Thoracic aorta (tissue), 2 donors: ENCODE measurements at places on chromosomes 1 and 21.

- no peak for DNase-seq
Measured at GRCh38 chr1:145992958-145993617, 3.3 kb downstream of the TXNIP start.

DNA sequence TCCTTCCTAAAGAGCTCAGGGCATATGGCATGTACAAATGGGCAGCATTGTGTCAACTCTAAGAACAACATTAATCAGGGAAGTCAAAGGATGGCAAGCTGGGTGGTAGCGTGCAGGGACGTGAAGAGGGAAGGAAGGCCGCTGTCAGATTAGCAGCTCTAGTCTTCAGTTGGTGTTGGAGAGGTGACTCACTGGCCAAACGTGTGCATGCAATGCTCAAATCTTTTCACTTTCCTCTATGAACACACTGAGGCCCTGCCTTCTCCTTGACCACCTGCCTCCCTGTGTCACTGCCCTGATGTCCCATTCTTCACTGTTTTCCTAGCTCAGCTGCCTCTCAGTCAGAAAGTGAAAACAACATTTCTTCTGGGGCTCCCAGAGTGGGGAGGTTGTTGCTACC, 5.9 kb upstream of the PIGR start:
- DNase-seq = no peak

DNA sequence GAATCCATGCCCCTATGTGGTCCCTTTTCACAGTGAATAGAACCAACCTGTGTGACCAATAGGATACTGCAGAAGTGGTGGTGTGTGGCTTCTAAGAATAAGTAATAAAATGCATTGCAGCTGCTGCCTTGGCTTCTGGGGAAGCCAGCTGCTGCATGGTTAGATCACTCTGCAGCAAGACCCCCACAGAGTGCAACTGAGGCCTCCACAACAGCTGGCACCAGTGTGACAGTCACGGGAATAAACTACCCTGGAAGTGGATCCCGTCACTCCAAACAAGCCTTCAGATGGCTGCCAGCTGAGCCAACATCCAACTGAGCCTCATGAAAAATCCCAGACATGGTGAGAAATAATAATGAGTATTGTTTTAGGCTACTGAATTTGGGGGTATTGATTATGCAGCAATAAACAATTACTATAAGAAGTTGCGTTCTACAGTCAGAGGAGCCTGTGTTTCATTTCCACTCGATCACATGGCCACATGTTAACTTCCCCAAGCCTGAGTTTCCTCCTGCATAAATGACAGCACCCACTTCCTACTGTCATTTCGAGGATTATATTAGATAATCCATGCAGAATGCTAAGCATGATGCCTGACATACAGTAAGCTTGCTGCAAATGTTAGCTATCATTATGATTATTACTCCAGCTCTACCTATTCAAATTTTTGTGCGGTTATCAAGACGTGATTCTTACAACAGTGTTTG, 20.8 kb upstream of the COG2 start:
- DNase-seq = no peak

- DNase-seq = no peak
Measured at GRCh38 chr21:46334351-46335140, 10.6 kb downstream of the PCNT start.

- no peak for DNase-seq
Measured at GRCh38 chr1:35461966-35462651, 95.1 kb downstream of the KIAA0319L start.

DNA sequence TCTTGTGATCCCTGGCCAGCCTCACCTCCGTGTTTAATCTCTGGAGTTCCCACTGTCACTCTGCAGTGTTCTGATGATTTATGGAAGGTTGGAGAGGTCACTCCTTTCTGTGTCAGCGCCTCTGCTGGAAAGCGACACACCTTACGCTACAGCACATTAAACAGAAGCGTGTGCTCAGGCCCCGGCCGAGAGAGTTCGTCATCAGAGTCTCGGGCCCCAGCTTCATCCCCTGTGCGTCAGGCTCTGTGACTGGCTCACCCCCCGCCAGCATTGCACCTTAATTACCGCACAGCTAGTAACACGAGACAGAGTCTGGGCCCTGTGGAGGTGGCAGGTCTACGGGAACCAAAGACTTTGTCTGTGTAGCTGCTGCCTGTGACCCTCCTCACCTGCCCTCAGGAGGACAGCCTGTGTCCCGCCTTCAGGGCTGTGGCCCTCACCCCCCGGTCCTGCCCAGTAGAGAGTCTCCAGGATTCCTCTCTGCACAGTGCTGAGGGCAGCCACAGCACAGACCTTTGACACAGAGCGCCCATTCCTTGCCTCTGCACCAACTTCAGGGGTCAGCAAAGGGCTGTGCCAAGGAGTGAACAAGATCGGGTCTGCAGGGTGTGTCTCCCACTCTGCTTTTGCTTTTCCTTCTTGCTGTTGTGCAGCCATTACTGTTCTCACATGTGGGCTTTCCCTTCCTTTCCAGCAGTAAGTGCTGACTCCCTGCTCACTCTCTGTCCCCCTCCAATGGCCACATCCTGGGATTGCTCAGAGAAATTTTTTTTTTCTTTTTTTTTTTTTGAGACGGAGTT, 157.6 kb downstream of the PGBD5 start:
- no peak for DNase-seq

DNA sequence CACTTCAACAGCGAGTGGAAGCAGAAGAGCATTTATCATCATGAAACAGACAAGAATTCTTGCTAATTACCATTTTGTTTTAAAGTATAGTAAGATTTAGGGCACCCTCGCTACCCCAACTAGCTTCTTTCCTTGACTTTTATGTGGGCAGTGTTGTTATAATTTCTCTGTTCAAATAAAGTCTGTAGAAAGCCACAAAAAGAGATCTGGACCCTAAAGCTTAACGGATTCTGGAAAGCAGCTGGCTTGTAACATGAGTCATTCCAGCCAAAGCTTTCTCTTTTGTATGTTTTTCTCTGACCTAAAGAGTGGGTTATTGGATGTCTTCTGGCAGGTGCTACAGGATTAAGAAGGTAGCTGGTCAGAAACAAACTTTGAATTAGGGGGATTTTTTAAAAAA, 37.4 kb downstream of the RUNX1 start:
- DNase-seq = no peak

DNA sequence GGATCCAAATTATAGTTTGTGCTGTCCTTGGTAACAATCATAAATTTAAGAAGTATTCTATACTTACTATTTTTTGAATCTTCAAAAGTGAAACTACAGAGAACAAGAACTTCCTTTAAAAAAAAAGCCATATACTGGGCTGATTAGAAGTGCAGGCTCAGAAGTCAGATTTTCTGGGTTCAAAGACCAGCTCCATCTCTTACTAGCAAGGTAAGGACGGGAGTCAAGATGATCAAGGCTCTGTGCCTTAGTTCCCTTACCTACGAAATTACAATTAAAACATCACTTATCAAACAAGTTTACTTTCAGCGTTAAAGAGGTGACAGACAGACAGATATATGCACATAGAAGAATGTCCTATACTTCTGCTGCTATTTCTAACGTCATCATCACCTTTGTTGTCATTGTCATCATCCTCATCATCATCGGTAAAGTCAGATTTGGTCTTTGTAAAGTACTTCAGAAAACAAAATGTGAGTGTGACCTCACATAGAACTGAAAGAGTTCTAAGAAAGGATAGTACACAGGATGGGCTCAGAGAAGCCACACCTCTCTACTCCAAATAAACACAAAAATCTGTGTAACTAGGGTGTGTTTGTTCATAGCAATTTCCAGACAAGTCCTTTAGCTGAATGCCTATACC, 178.7 kb downstream of the VAV3 start:
- DNase-seq = no peak

GRCh38 chr21:25080661-25081060, 526.6 kb downstream of the MRPL39 start:
- no peak for DNase-seq

DNA sequence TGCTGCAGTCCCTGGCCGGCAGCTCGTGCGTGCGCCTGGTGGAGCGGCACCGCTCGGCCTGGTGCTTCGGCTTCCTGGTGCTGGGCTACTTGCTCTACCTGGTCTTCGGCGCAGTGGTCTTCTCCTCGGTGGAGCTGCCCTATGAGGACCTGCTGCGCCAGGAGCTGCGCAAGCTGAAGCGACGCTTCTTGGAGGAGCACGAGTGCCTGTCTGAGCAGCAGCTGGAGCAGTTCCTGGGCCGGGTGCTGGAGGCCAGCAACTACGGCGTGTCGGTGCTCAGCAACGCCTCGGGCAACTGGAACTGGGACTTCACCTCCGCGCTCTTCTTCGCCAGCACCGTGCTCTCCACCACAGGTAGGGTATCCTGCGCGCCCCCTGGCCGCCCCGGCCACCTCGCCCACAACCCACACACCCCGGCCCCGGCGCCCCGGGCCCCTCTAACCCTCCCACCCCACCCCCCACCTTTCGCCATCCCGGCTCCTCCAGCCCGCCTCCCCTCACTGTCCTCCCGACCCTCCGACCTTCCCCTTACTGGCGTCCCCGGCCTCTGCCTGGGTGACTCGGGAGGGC, 352 bp downstream of the KCNK1 start:
- no peak for DNase-seq

DNA sequence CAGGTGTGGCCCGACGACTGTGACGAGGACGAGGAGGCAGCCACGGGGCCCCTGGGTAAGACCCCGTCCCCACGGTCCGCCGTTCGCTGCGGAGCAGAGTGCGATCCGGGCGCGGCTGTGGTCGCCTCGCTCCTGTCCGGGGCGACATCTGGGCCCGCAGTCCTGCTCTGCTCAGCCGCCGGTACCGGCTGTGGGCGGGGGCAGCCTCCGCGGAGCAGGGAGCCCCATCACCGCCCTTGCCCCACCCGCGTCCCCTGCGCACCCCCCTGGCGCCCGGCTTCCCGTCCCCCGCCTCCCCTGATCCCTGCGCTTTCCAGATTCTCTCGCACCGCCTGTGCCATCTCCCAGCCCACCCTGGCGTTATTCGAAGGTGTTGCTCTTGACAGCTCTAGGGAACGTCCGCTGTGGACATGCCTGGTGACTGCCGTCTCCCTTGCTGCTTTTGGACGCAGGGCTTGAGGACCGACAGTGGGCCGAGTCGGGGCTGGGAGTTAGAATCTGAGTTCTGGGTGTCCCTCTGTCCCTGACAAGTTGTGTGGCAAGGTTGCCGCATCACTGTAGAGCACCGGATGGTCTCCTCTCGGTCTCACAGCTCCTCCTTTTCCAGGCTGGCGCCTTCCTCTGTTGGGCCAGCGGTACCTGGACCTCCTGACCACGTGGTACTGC, 596 bp downstream of the TOR3A start:
- DNase-seq = no peak

- DNase-seq = no peak
Measured at GRCh38 chr1:71745326-71745725, 537.0 kb downstream of the NEGR1 start.

DNA sequence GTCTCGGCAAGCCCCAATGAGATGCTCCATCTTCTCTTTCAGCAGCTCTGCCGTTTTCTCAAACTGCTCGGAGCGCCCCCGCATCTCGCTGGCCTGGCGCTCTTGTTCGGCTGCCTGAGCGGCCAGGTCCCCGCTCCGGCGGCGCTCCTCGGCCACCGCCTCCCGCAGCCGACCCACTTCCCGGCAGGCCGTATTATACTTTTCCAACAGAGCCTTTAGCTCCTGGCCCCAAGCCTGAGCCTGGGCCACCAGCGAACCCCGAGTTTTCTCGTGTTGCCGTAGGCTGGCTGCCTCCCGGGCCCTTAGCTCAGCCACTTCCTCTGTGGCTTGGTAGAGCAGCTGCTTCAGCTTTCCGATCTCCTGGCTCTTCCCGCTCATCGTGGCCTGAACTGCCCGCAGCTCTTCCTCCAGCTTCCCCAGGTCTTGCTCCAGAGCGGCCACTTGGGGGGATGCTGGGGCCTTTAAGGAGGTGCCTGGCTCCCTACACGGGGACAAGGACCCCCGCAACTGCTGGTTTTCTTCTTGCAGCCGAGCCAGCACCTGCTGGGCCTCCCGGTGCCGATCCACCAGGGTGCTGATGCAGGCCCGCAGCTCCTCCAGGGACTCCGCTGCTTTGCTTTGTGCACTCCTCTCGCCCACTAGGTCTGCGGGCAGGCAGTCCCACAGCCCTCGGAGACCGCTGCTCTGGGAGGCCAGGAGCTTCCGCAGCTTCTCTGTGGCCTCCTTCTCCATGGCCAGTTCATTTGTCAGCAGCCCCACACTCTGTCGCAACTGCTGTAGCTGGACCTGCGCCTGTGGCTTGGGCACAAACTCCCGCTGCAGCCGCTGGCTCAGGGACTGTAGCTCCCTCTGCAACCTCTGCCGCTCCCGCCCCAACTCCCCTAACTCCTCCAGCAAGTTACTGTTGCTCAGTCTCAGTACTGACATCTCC, 13.4 kb upstream of the PIAS3 start:
- no peak for DNase-seq

GRCh38 chr1:36161641-36162531, 5.9 kb downstream of the MAP7D1 start:
- no peak for DNase-seq

- no peak for DNase-seq
Measured at GRCh38 chr1:93681101-93681988, at the start of gene BCAR3. Gene BCAR3, minus strand, starts transcription at chr1:93681837. Its CDS starts 6,907 bp downstream, at chr1:93674930.

DNA sequence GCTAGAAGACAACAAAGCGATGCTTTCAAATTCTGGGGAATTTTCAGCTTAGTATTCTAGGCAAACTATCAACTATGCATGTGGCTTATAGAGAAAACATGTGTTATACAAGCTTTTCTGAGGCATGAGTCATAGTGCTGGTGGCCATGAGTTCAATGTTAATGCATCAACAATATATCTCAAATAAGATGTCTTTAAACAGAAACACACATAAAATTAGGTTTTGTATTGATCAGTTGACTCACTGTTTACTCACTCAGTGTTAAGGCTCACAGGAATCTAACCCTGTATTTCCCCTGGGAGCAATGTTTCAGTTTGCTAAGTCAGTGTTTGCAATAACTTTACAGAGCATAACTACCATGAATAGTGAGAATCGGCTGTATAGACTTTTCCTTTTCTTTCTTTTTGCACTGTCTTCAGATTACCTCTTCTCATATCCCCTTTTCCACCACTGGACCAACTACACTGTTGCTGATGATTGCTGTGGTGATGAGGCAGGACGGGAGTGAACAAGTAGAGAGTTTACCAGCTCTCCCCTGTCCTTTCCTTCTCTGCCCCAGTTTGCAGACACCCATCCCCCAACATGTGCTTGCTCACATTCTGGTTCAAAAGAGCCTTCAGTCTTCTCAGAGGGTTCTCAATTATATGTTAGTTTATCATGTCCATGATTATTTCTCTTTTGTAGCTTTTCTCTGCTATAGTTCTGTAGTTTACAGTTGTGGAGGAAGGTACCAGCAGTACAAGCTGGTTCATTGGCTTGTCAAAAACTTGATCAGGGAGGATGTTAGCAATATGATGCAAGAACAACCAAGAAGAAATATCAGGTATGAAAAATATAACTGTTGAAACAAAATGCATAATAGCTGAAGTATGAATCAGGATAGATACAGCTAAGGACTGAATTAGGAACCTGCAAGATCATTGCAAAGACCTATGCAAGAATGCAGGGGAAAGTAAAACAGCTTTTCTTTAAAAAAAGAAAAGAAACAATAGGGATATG, 23.9 kb downstream of the CD2 start:
- no peak for DNase-seq

- DNase-seq = no peak
Measured at GRCh38 chr1:147577033-147577773, 35.9 kb downstream of the BCL9 start.

DNA sequence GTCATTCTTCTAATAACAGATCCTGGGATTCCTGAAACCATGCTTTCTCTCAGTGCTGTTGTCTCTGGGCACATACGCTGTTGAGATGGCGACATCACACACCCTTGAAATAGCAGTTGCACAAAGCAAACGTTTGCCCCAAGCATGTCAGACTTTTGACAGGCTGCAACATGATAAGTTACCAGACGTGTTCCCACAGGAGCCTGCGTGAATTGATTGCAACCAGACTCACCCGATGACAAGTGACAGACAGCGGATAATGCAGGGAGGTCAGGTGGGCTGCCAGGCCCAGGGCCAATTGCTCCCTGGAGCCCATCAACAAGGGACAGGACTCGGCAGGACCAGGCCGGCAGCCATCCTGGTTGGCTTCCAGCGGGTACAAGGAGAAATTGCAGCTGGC, 310.9 kb downstream of the SIPA1L2 start:
- DNase-seq = no peak
